Activated CD4-positive, alpha-beta T cell treated with anti-CD3 and anti-CD28 coated beads, Interleukin-2, amount 50 U/mL, for 1 hour (primary cell): ENCODE measurements at places on chromosomes 5 and 9.

DNA sequence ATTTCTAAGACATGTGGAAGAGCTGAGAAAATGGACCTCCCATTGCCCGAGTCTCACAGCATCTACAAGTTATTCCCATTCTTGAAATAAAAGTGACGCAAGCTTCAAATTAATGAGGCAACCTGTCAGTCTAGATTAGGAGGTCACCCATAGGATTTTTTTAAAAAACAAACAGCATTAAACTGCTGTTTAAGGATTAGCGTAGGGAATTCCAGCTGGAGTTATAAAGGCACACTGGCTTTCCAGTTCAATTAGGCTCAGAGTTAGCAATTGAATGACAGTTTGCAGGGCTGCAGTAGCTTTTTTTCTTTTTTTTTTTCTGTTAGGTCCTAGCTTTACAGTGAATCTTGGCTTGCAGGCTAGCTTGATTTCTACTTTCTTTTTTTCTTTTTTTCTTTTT lies 16.2 kb downstream of the PRKACG start:
- no peak for DNase-seq

GRCh38 chr5:76808141-76808691 lies 10.6 kb upstream of the F2RL1 start:
- no peak for DNase-seq

DNA sequence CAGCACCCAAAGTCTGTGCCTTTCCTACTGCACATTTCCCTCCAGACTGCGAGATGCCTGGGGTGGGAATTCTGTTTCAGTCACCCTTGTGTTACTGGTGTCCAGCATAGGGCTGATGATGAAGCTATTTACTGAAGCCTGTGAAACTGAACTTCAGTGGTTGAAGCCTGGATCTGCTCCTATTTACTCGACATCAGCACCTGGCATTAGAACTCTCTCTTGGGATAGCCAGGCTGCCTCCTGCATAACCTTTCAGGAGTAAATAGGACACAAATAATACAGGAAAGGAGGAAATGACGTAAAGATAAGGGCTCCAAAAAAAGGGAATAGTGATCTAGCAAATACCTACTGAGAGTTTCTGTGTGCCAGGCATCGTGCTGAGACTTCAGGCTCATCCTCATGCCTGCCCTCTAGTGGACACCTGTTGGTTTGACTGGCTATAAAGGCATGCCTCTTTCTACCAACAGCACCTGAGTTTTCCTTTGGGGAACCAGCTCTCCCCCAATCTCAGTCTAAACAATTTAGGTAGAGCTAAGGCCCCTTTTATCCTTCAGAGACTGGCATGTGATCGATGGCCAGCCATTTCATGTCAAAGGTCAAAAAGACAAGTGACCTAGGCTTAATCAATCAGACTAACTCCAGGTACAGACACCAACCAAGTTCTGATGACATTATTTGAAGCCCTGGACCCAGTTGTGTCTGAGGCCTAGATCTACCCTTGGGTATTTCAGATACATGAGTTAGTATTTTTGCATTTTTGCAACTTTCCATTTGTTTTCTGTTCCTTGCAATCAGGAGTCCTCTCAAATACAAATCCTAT lies 192.1 kb upstream of the TRIM32 start:
- no peak for DNase-seq

- no peak for DNase-seq
These were observed 1.5 kb upstream of the GABBR2 start for GRCh38 chr9:98709968-98710965.

GRCh38 chr9:136095070-136096058 lies at the start of gene NACC2:
Gene NACC2, minus strand, starts transcription at chr9:136095289. Its CDS starts 44,768 bp downstream, at chr9:136050521.
- no peak for DNase-seq

GRCh38 chr5:143574236-143574635 lies 170.8 kb upstream of the NR3C1 start:
- DNase-seq: no peak

DNA sequence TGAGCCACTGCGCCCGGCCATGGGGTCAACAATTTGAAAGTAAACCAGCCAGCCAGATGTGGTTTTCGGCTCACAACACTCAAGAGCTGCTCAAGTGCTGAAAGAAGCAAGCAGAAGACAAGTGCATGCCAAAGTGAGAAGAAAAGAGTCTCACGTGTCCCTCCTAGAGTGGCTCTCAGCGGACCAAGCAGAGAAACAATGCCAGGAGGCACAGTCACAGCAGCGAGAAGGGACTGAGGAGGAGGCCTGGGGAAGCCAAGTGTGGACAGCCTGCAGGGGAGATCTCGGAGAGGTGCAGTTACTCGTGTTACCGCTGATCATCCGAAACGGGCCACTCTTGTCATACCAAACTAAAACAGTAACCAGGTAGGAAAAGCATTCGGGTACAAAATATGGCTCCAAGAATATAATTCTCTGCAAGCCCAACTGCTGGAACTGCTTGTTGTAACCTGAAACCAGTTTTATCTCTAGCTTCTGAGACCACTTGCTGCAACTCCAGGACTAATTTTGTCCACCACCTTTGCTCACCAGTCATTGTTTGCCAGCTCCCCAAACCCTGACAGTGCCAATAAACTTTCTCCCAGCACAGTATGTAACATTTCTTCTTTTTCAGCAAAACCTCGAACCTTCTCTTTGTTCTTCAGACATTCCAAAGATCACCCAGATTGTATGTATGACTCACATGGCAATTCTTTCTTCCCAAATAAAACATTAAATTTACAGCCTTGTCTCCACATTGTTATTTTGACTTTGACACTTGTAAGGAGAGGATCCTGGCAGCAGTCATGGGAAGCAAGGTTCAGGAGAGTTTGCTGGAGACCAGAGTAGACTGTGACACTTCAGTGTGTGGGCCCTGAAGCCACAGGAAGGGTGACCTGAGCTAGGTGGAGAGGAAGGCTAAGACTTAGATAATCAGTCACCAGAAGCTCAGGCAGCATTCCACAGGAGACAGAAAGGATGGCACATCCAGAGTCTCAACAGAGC lies 6.3 kb downstream of the SLC35D2 start:
- no peak for DNase-seq
